ENCODE measurements at places on chromosomes 4 and X.

- H3K36me3 ChIP-seq = no peaks in the 10 kb centered on the region
- no peaks in the 10 kb centered on the region for H3K4me1 ChIP-seq
- H3K4me3 ChIP-seq = no peak overlapping the region
- H3K27me3 ChIP-seq = peaks cover 3% of the 10 kb centered on the region
- no peak for DNase-seq
These were observed 131.5 kb downstream of the QDPR start for GRCh38 chr4:17380347-17380746.

GRCh38 chr4:150067859-150068258 is 10.4 kb upstream of the DCLK2 start:
- no peak for DNase-seq
- no peaks in the 10 kb centered on the region for H3K36me3 ChIP-seq
- H3K4me3 ChIP-seq = no peak overlapping the region
- H3K27me3 ChIP-seq = no peaks in the 10 kb centered on the region
- H3K27ac ChIP-seq = no peak overlapping the region

GRCh38 chr4:74228691-74229640 is 71.0 kb downstream of the MTHFD2L start:
- H3K27ac ChIP-seq = peak overlapping the region; percentile 92
- no peak for DNase-seq
- no peaks in the 10 kb centered on the region for H3K36me3 ChIP-seq
- peaks cover 47% of the 10 kb centered on the region for H3K4me1 ChIP-seq
- H3K4me3 ChIP-seq = no peak overlapping the region
- H3K27me3 ChIP-seq = no peaks in the 10 kb centered on the region

DNA sequence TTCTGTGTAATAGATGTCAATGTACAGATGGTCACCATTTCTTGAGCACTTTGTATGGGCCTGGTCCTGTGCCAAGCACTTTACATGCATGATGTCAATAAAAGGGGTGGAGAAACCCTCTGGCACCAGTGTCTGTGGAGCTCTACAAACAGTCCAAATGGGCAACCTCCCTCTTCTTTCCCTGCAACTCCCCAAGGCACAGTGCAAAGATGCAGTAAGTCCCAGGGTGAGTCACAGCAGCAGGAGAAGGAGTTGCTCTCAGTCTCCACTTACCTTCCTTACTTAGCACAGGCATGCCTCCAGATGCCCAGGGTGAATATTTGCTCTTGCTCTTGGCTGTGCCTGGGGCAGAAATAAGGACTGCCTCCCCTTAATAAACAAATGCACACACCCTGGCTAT is 4.3 kb downstream of the OCIAD2 start:
- H3K27me3 ChIP-seq = no peaks in the 10 kb centered on the region
- H3K36me3 ChIP-seq = peaks cover 4% of the 10 kb centered on the region
- H3K4me3 ChIP-seq = no peak overlapping the region
- peak; percentile 89 for DNase-seq

DNA sequence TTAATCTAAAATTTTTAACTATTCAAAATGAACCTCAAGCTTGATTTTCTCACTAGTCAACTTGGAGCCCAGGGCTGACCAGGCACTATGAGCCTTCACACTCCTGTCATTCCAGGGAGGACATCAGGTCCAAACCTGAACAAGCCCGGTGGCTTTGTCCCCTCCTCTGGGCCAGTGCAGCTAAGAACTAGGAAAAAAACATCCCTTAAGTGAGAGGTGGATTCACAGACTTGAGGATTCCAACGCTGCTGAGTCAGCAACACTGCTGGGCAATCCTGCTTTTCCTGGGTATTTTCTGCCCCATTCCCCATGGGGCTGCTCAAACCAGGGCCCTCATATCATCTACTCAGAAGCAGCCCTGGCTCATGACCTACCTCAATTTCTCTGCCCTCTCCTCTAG is 4.0 kb downstream of the RNF212 start:
- H3K36me3 ChIP-seq = no peaks in the 10 kb centered on the region
- H3K4me3 ChIP-seq = no peak overlapping the region
- peak; percentile 50 for DNase-seq
- peaks cover 5% of the 10 kb centered on the region for H3K27me3 ChIP-seq

DNA sequence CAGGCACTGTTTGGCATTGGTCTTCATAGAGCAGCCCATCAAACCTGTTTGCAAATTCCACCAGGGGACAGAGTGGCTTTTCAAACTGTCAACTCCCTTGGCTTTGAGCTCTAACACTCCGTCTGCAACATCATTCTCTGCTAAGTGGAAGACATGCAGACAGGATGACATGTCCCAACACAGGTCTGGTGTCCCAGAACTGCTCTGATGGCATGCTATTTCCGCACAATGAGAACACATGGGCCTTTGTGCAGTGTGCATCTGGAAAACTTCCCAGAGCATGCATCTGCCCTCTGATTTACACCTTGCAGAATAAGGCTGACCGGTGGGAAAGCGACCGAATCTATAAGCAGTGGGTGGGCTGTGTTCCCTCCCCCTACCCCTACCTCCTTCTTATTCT is 212.8 kb upstream of the GYPA start:
- DNase-seq = no peak
- H3K27ac ChIP-seq = no peak overlapping the region
- no peak overlapping the region for H3K4me3 ChIP-seq
- H3K36me3 ChIP-seq = no peaks in the 10 kb centered on the region
- H3K4me1 ChIP-seq = peaks cover 6% of the 10 kb centered on the region
- H3K27me3 ChIP-seq = peaks cover 54% of the 10 kb centered on the region

DNA sequence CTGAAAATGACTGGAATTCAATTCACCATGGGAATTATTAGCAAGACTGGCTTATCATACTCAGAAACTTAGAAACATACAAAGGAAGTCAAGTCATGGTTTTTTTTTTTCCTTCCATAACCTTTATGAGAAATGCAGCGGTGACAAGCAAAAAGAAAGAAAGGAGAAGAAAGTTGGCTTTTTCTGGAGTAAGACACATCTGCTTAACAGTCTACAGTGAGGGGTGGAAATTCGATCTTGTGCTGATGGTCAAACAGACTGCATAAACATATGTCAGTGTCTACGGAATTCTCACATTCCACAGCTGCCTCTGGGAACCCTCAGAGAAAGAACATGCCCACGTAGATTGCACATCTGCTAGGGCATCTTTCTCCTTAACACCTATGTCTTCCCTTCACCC is 54.6 kb downstream of the PROM1 start:
- H3K27ac ChIP-seq = no peak overlapping the region
- no peak overlapping the region for H3K4me3 ChIP-seq
- DNase-seq = no peak
- H3K36me3 ChIP-seq = no peaks in the 10 kb centered on the region

GRCh38 chr4:40412866-40413795 is 78.0 kb downstream of the CHRNA9 start:
- DNase-seq = no peak
- H3K4me1 ChIP-seq = no peaks in the 10 kb centered on the region
- peaks cover 3% of the 10 kb centered on the region for H3K27me3 ChIP-seq
- H3K4me3 ChIP-seq = no peak overlapping the region

DNA sequence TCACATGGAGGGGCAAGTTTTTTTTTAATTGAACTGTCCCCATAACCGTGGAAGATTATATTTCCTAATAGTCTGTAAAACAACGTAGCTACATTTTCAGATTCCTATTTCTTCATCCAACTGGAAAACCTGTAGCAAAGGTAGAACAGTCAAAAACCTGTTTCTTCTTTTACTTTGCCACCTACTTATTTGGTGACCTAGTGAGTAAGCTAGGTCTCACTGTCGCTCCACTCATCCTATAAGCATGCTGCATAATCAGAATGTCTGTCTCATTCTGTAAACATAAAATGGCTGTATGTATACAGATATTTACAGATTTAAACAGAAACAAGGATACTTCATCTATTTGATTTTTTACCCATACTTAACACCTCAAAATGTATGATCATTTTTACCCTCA is 20.4 kb downstream of the MAML3 start:
- peaks cover 13% of the 10 kb centered on the region for H3K4me1 ChIP-seq
- H3K27ac ChIP-seq = no peak overlapping the region
- H3K4me3 ChIP-seq = no peak overlapping the region

DNA sequence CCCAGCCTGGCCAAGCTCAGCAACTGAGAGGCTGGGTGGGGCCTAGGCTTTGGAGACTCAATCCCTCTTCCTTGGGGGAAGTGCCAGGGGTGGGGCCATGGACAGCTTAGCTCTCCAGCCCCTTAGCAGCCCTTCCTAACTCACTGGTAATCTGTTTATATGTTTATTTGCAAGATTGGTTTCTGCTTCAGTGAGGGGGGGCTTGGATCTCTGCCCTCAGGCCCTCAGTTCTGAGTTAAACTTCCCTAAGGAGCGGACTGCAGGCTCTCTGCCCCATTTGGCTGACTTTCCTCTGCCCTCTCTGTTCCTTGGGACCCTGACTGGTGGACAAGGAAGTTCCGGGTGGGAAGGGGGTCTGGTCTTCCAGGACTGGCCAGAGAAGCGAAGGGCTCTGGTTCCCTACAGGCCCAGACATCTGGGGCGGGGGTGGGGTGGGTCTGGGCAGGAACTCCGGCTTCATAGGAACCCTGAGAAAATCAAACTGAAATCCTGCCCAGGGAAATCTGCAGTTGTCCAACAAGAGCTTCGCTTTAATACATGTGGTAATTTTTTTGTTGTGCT is 51.4 kb downstream of the NALF2 start:
- H3K4me1 ChIP-seq = no peaks in the 10 kb centered on the region
- peaks cover 33% of the 10 kb centered on the region for H3K27me3 ChIP-seq
- no peak overlapping the region for H3K4me3 ChIP-seq
- no peak overlapping the region for H3K27ac ChIP-seq
- H3K36me3 ChIP-seq = no peaks in the 10 kb centered on the region

GRCh38 chr4:155234206-155234605 is 25.8 kb downstream of the NPY2R start:
- H3K4me3 ChIP-seq = no peak overlapping the region
- no peaks in the 10 kb centered on the region for H3K4me1 ChIP-seq
- no peaks in the 10 kb centered on the region for H3K27me3 ChIP-seq

DNA sequence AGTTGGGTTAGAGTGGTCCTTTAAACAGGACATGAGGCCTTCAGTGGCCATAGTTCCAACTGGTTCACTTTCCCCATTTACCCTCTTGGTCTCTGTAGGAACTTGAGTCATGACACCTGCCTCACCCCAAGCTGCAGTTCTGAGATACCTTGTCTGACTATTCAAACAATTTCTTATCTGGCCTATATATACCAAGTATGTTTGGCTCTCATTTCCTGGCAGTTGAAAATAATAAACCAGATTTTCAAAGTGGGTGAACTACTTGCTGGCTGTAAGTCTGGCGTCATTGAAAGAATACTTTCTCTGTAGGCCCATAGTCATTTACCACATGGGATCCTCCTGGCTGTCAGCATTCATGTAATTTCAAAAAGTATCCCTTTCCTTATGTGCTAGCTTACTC is 228.8 kb downstream of the SHROOM3 start:
- H3K27ac ChIP-seq = no peak overlapping the region
- H3K36me3 ChIP-seq = no peaks in the 10 kb centered on the region
- no peaks in the 10 kb centered on the region for H3K27me3 ChIP-seq

- H3K4me3 ChIP-seq = no peak overlapping the region
- DNase-seq = peak; percentile 96
- H3K36me3 ChIP-seq = no peaks in the 10 kb centered on the region
- peaks cover 2% of the 10 kb centered on the region for H3K27me3 ChIP-seq
- no peaks in the 10 kb centered on the region for H3K4me1 ChIP-seq
- no peak overlapping the region for H3K27ac ChIP-seq
These were observed 99.2 kb downstream of the PSAPL1 start for GRCh38 chr4:7335344-7336066.

DNA sequence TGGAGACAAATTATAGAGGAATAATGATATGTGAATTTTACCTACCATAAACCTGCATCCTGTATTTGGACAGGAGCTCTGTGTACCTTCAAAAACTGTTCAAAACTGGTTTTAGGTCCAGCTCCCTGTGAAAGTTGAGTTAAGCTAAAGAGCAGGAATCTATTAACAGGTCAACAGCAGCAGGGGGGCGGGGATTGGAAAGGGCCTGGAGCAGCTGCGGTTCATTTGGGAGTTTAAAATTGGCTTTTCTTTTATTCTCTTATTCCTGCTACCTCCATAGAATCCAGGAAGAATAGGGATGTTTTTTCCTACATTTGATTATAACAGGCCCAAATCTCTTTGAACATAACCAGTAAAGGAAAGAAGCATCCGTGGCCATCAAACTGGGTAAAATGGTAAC is 23.8 kb downstream of the SHROOM3 start:
- H3K4me3 ChIP-seq = no peak overlapping the region
- no peaks in the 10 kb centered on the region for H3K36me3 ChIP-seq
- peaks cover 10% of the 10 kb centered on the region for H3K27me3 ChIP-seq
- H3K27ac ChIP-seq = no peak overlapping the region
- no peak for DNase-seq

DNA sequence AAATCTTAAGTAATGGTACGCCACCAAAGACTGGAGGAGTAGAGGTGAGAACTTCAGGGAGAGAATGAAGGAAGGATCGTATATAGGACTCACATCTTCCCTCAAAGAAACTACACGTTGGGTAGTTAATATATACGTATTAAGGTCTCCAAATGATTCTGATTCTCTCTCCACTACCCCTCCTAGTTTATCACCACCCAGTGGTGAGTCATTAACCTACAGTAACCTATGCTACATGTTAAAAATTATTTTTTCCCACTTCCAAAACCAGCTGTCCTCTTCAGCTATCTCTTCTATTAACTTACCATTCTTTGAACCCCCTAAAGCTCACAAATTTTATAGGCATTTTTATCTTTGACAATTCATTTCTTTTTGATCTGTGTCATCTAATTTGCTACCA is 69.7 kb downstream of the RPS6KA6 start:
- H3K4me3 ChIP-seq = no peak overlapping the region
- H3K36me3 ChIP-seq = no peaks in the 10 kb centered on the region
- H3K27ac ChIP-seq = no peak overlapping the region
- DNase-seq = no peak

DNA sequence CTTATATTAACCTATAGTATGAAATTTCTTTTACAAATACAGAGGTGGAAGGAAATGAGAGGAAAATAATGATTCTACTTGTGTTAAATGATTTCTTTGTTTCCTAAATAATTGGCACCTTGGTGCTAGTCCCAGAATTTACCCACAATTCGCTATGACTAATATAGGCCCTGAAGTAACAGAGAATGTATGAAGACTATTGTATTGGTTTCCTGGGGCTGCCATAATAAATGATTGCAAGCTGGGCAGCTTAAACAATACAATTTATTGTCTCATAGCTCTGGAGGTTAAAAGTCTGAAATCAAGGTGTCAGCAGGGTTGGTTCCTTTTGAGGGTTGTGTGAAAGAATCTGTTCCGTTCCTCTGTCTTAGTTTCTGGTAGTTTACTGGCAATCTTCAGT is 74.8 kb upstream of the GPRIN3 start:
- no peaks in the 10 kb centered on the region for H3K27me3 ChIP-seq
- H3K36me3 ChIP-seq = no peaks in the 10 kb centered on the region
- no peaks in the 10 kb centered on the region for H3K4me1 ChIP-seq
- H3K4me3 ChIP-seq = no peak overlapping the region

DNA sequence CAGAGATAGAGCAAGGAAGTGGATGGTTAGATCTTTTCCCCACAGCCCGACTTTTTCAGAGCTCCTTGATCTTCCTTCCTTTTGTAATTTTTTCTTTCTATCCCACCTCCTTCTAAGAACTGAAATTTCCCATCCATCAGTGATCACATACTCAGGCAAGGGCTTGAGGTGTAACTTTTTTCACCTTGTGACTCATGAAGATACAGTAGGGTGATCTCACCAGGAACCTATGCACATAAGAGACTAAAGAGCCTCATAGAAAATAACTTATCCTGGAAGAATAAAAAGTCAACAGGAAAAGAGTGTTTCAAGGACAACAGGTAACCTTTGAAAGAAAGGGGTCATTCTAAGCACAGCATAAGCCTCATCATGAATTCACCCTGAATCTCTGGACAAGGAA is 131.2 kb upstream of the HCCS start:
- H3K27me3 ChIP-seq = no peaks in the 10 kb centered on the region
- no peak overlapping the region for H3K27ac ChIP-seq
- DNase-seq = no peak
- no peaks in the 10 kb centered on the region for H3K4me1 ChIP-seq

- H3K36me3 ChIP-seq = no peaks in the 10 kb centered on the region
- no peaks in the 10 kb centered on the region for H3K27me3 ChIP-seq
- H3K27ac ChIP-seq = no peak overlapping the region
- no peak for DNase-seq
- no peak overlapping the region for H3K4me3 ChIP-seq
These were observed 212.0 kb upstream of the ARSJ start for GRCh38 chr4:114191496-114191895.

All from osteoblast (primary cell).